Gastrocnemius medialis (tissue), 4 donors: ENCODE measurements at places on chromosomes 4 and X. TPM values are rescaled to one million over a fixed set of nuclear protein-coding genes. Genes with fewer than 3 reads are reported as not detected.

SFRP2 gene
- total RNA-seq, result 0.83 TPM

HTATSF1 gene
- 120 TPM for total RNA-seq

GPR50 gene
- not detected for total RNA-seq

PRDM8 gene
- total RNA-seq, result 2.2 TPM

CD38 gene
- total RNA-seq, result 3.0 TPM
